ENCODE measurements at places on chromosomes 4 and X.

DNA sequence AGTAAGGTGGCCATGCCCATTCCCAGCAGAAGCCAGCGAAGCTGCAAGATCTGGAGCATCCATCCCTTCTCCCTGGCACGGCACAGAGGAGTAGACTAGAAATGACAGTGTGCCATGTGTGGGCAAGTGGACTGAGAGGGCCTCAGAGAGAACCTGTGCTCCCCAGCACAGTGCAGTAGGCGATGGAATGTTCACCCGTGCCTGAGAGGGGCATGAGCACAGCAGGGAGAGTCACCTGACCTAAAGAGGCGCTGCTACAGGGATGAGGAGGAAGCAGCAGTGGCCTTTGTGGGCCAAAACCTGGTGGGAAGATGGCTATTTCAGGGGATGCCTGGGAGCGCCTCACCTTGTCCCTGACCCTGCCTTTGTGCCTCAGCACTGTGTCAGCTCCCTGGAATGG is 8.0 kb upstream of the CDKN2AIP start:
- no peak for DNase-seq

- no peak for DNase-seq
Observed at GRCh38 chrX:9619581-9619980, 146.1 kb downstream of the GPR143 start.

DNA sequence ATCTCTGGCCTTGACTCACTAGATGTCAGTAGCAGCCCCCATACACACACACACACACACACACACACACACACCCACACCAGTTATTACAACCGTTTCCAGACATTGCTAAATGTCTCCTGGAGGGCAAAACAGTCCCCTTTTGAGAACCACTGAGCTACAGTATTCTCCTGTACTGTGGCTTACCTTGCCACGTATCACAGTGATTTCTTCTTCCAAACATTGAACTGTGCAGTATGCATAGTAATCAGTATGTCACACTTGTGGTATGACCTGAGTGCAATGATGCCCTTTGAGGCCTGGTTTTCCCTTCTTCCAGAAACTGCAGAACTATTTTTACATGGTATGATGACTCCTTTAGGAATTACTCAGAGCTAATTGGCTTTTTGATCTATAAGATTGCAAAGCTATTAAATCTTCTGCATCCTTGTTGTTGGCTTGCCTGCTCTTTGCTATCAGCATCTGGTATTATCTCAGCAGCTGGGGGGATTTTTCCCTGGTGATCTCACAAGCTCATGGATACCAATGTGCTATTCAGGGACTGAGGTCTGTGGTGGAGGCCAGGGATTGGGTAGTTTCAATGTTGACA is 3.6 kb upstream of the THOC2 start:
- no peak for DNase-seq

DNA sequence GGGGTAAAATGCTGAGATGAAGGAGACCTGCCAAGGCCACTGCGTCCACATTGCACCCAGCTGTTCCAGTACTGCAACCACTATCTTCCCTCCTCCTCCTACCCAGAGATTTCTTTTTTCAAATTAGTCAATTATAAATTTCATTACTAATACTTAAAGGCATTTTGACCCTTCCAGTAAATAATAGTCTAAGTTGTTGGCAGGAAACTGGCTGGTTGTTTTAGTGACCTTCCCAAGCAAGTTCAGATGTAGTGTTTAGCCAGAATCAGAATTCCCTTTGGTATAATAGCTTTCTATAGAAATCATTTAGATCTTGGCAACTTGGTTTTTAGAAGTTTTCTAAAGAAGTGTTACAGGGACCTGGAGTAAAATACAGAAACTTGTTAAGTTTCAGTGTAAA is 66.0 kb downstream of the AASDH start:
- DNase-seq, result no peak

- DNase-seq, result peak; percentile 25
Observed at GRCh38 chr4:141636771-141637460, 533 bp downstream of the IL15 start.

- DNase-seq, result no peak
Observed at GRCh38 chr4:99205153-99205979, 13.7 kb downstream of the ADH6 start.

DNA sequence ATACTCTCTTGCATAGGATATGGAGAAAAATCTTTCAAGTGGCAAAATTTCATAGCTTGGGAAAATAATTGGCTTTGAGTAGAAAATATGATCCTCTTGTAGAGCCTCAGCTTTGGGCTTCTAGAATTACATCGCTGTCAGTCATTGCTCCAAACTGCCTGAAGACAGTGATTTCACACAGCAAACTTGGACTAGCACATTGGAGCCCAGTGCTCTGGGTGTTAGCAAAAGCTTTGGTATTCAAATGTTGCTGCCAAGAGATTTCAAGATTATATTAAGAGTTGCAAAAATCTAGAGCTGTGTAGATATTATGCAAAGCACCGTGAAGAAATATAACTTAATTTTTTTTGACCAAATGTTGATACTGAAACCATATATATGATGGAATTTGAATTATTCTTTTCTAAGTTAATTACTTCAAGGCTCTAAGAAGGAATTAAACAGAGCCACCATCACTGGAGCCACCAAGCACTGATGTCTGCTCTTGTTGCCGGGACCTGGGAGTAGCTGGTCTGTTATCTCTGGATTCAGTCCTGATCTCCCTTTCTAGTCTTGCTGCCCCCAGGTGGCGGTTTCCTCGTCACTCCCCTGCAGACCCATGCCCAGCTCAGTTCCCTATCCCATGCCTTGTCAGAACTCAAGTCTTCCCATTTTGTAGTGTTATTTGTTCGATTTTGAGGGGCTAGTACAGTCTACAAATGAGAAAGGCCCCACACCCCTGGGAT is 260.7 kb upstream of the SFRP2 start:
- DNase-seq, result no peak

DNA sequence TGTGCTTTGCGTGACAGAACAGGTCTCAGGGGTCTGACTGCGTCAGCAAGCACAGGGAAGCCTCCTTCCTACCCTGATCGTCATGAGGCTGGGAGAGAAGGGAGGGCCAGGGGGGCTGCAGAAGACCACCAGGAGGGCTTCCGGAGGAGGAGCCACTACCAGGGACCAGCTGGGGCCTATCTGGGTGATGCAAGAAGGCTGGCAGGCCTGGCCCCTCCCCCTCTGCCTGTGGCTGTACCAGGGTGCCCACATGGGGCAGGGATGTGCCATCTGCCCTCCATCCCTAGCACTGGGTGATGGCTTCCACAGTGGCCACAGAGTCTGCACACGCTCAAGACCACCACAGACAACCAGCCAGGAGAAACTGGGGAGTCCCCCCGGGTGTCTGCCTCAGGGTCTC is 116.4 kb upstream of the NKX1-1 start:
- DNase-seq, result no peak

- no peak for DNase-seq
Observed at GRCh38 chrX:97522307-97522706, 638.6 kb downstream of the RPA4 start.

DNA sequence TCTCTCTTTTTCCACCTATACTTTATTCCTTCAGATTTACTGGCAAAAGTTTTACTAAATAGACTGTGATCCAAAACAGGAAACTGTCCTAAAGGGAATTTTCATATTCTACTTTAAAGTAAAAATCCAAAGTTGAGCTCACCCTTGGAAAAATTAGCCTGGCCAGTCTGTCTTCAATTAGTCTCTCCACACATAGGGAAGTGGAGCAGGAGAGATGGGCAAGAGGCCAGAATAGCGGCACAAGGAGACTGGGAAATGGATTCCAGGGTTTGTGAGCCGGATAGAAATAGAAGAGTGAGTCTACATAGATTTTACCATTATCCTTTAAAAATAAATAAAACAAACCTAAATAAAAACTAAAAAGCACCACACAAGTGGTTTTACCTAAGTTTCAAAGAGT is 16.2 kb upstream of the FRMD7 start:
- DNase-seq, result no peak

DNA sequence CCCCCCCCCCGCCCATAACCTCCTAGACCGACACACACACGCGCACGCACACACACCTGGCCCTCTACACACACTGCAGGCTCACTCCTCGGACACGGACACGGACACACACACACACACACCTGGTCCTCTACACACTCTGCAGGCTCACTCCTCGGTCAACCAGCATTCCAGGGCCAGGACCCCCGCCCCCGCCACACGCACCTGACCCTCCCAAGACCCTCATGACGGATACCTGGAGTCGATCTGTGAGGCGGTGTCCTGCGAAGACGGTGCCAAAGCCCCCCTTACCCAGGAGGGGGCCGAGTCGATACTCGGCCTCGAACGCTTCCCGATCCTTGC is 552 bp downstream of the PIM2 start:
- DNase-seq, result peak; percentile 3

GRCh38 chrX:111955901-111956300 is 79.9 kb downstream of the TRPC5OS start:
- DNase-seq, result peak; percentile 12

- peak; percentile 73 for DNase-seq
Observed at GRCh38 chrX:140766024-140766611, 56.6 kb downstream of the LINC00632 start.

DNA sequence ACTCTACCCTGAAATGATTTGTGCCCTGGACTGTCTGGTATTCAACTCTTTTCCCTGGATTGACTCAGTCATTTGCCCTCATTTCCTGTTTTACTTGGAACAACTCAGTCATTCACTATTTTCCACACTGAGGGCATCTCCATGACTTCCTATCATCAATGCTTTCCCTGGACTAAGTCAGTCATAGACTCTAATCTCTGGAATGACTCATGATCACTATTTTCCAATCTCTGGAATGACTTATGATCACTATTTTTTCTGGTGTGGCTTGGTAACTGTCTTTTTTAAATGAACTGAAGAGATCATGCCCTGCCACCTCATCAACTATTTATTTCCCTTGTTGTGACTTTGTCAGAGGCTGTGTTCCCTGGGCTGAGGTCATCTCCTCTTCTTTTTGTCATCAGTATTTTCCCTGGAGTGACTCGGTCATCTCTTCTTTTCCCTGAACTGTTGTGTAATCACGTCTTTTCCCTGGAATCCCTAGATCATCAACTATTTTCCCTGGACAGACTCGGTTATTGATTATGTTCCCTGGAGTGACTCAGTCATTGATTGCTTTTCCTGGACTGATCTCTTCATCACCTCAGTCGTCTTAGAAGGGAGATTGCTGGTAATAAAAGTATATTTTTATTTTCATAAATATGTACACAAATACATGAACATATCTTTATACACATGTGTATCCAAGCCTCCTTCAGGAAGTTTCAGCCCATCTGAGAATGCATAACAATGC is 327.1 kb upstream of the VCX start:
- no peak for DNase-seq

GRCh38 chrX:10923466-10923865 is 187.7 kb upstream of the HCCS start:
- DNase-seq, result no peak

DNA sequence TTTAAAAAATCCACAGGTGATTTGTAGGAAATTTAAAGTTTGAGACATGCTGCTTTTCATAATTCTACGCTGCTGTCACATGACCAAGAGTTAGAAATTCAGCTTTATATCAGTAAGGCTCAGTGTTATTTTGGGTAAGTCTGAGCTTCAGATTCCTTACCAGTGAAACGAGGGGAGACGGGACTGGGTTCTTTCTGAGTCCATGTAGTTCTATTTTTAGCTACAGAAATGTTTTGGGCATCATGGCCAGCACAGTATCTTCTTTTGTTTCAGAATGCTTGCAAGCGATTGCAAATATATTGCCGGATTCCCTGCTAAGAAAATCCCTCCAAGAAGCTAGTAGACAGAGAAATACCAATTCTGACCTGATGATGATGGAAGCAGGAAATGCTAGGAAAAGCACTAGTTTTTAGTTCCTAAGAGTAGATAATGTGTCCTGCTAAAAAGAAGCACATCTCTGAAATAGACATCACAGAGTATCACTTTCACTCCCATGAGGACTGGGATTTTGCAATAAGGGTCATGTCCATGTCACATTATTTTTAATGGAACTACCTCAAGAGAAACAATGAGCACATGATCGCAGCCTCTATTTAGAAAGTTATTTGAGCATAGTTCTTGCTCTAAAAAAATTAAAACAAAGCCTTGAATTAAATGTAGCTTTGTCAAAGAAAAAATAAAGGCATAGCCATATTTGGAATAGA is 10.9 kb downstream of the ATP1B4 start:
- no peak for DNase-seq
